Glutamatergic neuron (in vitro differentiated cells): ENCODE measurements at places on chromosomes 2 and 18.

GRCh38 chr18:12309683-12310198, 1.7 kb downstream of the TUBB6 start:
- no peak for DNase-seq

DNA sequence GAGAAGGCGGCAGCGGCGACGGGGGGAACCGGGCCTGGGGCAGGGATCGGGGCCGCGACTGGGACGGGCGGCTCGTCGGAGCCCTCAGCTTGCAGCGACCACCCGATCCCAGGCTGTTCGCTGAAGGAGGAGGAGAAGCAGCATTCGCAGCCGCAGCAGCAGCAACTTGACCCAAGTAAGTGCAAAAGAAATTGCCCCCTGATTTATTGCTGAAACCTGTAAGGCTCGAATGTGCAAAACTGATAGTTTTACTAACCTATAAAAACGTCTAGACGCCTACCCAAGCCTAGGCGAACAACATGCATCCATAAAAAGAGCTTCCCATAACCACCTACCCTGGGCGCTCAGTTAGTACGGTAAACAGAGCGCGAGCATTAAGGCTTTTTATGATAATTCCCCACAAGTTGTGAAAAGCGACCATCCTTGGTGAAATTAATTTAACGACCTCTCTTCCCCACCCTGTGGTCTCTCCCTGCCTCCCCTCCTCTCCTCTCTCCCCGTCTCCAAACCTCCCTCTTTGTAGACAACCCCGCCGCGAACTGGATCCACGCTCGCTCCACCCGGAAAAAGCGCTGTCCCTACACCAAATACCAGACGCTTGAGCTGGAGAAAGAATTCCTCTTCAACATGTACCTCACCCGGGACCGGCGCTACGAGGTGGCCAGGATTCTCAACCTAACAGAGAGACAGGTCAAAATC, 1.0 kb downstream of the HOXD9 start:
- DNase-seq = peak; percentile 43

GRCh38 chr2:230256733-230257332, 31.3 kb downstream of the SP140 start:
- DNase-seq = no peak

GRCh38 chr2:188956290-188956689, 17.9 kb upstream of the COL3A1 start:
- no peak for DNase-seq

GRCh38 chr2:33205693-33206434, 259.1 kb downstream of the LTBP1 start:
- no peak for DNase-seq

- no peak for DNase-seq
Measured at GRCh38 chr2:128196471-128196931, 105.5 kb downstream of the UGGT1 start.

DNA sequence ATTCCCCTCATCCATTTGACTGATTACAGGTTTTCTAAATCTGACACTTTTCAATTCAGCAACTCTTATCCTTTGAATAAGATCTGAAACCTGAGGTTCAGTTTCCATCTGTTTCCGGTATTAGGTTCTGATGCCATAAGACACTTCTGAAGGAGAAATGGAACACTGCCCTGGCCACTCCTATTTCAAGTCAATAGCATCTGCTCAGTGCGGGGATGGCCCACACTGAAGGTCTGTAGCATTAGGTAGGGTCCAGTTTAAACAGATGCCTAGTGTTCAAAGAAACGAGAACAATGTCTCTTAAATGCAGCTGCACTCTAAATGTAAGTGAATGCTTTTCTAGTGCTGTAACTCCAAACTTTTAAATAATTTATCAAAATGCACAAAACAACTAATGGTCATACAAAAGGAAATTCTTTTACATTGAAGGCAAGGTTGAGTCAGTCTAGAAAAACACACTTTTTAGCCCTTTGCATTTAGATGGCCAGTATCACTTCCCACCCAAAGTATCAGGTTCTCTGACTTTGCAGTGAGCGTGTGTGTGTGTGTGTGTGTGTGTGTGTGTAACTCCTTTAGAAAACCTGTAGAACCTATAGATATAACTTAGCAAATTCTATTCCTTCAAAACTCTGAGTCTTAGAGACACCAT, 78.2 kb downstream of the STK39 start:
- no peak for DNase-seq

DNA sequence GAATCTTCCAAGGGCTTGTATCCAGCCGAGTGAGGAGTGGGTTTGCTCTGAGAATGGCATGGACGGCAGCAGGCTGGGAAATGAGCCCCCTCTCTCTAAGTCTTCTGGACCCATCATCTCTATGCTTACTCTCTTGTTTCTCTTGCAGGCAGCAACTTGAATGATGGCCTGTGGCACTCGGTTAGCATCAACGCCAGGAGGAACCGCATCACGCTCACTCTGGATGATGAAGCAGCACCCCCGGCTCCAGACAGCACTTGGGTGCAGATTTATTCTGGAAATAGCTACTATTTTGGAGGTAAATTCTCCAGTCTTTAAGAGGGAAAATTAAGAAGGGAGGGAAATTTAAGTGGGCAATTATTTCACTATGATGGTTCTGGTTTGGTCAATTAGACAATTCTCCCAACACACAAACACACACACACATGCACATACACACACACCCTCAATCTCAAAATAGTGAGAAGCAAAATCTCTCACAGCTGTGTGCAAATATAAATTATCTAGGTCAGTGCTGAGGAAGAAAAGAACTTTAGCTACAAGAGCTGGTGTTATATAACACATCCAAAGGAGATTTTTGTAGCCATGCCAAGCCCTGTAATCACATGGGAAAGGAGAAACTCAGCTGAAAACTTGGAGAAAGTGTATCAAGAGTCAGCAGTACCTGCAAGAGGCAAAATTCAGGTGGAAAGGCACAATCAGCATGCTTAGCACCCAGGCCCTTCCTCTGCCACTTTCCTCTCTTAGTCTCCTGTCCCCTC, 499.2 kb downstream of the CNTNAP5 start:
- DNase-seq = no peak

DNA sequence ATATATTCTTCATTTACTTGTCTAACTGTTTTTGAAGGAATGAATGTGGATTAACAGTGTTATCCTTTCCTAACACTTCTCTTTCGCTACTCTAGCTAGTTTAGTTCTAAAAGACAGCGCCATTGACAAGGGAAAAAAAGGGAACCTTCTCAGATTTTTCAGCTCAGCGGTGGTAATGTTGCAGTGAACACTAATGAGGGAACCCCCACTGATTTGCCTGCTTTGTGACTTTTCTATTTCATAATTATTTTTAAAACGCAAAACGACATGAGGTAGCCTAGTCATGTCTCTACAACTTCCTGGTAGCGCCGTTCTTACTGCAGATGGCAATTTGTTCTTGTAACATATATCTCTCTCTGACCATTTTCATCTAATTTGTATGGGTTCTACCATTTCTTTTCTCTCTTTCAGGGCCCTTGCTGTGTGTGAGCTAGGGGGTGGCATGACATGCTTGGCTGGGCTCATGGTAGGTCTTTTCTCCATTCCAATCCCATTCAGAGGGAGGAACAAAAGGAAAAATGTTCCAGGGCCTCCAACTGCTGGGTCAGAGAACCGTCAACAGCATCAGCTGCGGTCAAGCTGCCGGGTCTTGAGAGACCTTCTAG, 235.5 kb upstream of the SIX3 start:
- peak; percentile 40 for DNase-seq

DNA sequence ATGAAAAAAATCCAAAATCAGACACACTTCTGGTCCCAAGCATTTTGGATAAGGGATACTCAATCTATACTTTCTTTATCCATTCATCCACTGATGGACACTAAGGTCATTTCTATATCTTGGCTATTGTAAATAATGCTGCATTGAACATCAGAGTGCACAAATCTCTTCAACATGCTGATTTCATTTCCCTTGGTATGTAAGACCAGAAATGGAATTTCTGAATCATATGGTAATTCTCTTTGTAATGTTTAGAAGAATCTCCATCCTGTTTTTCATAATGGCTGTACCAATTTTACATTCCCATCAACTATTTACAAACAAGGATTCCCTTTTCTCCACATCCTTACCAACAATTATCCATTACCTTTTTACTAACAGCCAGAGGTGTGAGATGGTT, 33.7 kb upstream of the MCM6 start:
- no peak for DNase-seq

DNA sequence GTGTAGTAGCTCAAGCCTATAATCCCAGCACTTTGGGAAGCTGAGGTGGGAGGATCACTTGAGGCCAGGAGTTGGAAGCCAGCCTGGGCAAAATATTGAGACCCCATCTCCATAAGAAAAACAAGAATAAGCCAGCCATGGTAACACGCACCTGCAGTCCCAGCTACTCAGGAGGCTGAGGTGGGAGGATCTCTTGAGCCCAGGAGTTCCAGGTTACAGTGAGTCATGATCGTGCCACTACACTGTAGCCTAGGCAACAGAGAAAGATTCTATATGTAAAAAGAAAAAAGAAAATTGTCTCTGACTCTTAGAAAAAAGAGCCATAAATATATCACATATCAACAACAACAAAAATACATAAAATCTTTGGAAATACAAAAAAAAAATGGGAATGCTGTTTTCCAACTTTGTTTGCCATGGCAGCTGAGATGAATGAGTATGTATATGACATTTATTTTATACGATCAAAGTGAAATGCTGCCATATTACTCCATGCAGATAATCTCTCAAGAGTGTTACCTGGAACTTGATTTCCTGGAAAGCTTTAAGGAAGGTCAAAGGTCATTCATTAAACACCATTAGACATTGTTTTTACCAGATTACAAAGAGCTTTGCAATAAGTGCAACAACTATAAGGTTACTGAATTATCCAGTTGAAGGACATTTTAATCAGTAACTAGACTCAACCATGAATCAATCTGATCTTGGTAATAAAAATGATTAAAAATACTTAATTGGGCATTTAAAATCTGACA, 19.7 kb upstream of the DAPL1 start:
- DNase-seq = no peak

GRCh38 chr18:49933530-49934128, 120.3 kb upstream of the ACAA2 start:
- no peak for DNase-seq

DNA sequence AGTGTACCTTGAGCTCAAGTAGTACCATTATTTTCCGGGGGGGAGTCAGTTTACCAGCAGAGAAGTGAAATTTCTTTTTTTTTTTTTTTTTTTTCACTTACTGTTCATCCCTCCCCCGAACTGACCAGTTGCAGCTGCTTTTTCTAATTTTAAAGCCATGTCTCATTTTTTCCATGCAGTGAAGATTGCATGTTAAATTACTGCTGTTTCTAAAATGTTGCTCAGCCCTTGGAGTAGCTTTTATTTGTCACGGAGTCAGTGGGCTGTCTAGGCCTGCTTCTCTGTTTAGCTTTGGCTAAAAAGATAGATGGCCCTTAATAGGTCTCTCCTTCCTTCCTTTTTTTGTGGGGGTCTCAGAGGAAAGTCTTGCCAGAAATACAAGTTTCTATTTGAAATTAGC, 70.2 kb downstream of the NGEF start:
- no peak for DNase-seq

DNA sequence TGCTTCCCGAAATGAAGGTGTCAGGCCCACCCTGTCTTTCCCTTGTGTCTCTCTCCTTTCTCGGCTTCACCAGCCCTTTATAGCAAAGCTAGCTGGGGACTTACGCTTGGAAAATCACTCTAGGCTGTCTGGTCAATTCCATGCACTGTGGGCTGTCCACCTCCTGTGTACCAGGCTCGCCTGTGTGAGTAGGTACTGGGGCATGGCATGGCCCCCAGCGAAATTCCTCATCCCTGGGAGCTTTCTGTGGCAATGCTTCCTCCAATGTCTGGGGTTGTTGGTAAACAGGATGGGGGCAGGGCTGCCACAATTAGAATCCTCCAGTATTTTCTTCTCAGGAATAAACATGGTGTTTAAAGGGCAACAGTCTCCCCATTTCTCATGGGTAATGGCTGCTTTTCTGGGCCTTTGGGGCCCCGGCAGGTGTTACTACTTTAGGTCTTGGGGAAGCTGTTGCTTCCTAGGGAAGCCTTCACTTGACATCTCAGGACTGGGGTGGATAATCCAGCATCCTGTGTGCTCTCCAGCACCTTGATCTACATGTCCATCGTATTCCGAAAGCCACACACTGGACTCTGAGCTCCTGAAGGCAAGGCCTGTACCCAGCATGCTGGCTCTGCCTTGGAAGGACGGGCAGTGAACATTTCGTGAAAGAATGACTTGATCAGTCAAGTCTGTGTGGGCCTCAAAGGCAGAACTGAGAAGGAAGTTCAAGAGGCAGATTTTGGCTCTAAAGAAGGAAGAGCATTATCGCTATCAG, 21.1 kb downstream of the RHOB start:
- DNase-seq = no peak

- no peak for DNase-seq
Measured at GRCh38 chr2:24521975-24522639, 31.1 kb downstream of the NCOA1 start.

GRCh38 chr2:2919026-2919425, 458.6 kb downstream of the EIPR1 start:
- no peak for DNase-seq

- DNase-seq = no peak
Measured at GRCh38 chr18:46629361-46629760, 27.7 kb downstream of the LOXHD1 start.

DNA sequence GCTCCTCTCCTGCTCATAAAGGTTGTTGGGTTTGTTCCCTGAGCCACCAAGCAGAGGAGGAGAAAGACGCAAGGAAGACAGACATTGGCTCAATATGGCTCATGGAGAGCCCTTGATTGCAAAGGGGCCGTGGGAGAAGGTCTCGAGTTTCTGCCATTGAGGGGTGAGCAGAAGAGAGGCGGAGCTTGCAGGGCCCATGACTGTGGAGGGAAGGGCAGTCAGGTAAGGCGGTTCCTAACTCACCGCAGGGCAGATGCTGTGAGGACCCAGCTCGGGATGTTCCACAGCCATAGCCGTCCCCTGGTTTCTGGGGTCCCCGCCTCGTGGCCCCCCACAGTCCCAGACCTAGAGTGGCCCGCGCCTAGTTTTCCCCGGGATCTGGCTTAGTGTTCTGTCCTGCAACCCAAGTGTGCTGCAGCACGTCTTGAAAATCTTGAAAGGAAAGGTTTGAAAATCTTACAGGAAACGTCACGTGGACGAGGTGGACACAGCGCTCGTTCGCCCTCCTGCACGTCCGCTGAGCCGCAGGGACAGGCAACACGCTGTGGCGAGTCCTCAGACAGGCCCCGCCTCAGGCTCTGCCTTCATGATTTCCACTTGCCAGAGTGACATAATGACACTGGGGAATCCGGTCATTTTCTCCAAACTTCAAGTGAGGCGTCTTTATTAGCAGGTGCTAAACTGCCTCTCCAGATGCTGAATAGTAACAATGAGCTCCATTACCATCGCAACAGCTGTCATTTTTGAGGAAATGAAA, 105.5 kb upstream of the HDAC4 start:
- no peak for DNase-seq
